GM12864 (cell line): ENCODE measurements at places on chromosomes 13 and 19.

DNA sequence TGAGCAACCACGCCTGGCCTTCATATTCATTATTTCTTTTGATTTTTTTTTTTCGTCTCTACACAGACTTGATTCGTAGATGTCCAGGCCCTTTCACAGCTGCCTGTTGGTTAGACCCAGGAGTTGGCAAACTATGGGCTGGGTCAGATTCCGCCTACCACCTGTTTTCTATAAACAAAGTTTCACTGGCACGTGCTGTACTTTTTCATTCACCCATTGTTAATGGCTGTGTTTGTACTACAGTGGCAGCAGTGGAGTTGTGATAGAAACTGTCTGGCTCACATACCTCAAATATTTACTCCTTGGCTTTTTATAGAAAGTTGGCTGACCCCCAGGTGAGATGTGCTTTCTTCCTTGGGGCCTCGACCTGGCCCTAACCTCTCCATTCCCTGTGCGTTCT lies 72.9 kb upstream of the TEX29 start:
- no peak for DNase-seq

GRCh38 chr19:28117143-28117542 lies 1095.8 kb downstream of the UQCRFS1 start:
- DNase-seq, result no peak

- no peak for DNase-seq
Measured at GRCh38 chr19:16327911-16328823, 3.5 kb downstream of the KLF2 start.

DNA sequence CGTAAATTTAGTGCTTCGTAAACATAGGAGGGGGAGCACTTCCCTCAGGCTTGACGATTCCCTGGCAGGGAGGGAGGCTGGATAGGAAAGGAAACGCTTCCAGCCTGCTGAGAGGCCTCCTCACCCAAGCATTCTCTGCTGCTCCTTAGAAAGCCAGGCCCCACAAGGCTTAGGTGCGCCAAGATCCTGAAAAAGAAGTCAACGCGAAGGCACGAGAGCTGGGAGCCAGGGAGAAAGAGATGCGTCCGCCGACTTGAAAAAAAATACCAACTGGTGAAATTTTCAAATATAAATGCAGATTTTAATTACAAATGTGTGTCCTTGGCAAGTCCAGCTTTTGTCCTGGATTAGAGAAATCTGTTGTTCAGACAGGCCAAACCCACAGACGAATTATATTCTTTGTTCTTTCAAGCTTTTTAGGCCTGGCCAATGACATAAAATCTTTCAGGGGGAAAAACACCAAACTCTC lies 64.0 kb downstream of the ALOX5AP start:
- no peak for DNase-seq

- DNase-seq, result no peak
Measured at GRCh38 chr13:26372747-26373146, 118.8 kb downstream of the CDK8 start.
